ENCODE measurements at places on chromosomes 7 and 10. TPM values are rescaled to one million over a fixed set of nuclear protein-coding genes. Genes with fewer than 3 reads are reported as not detected.

The MMRN2 gene
- total RNA-seq: 0.94 TPM

The LRRC18 gene
- not detected for total RNA-seq

The SPOCK2 gene
- 0.78 TPM for total RNA-seq

DNA sequence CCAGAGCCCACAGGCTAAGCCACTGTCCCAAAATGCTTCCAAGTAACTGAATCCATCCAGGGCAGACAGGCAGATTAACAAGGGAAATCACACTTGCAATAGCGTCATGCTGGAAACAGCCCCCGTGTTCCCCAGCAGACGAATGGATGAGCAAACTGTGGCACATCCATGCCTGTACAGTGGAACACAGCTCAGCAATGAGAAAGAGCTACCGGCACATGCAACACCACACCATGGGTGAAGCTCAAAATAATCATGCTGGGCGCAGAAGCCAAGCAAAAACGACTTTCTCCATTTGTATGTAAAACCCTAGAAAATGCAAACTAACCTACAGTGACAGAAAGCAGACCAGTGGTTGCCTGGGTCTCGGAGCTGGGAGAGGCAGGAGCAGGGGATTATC lies 153.1 kb downstream of the SLIT1 start:
- no peak for DNase-seq

- no peak for DNase-seq
These were observed 1193.4 kb downstream of the SORCS3 start for GRCh38 chr10:105834261-105835059.

- DNase-seq: no peak
These were observed 61.5 kb upstream of the ELMO1 start for GRCh38 chr7:37510043-37510634.

GRCh38 chr7:101537205-101537604 lies 91.9 kb downstream of the MYL10 start:
- DNase-seq: peak; percentile 98

DNA sequence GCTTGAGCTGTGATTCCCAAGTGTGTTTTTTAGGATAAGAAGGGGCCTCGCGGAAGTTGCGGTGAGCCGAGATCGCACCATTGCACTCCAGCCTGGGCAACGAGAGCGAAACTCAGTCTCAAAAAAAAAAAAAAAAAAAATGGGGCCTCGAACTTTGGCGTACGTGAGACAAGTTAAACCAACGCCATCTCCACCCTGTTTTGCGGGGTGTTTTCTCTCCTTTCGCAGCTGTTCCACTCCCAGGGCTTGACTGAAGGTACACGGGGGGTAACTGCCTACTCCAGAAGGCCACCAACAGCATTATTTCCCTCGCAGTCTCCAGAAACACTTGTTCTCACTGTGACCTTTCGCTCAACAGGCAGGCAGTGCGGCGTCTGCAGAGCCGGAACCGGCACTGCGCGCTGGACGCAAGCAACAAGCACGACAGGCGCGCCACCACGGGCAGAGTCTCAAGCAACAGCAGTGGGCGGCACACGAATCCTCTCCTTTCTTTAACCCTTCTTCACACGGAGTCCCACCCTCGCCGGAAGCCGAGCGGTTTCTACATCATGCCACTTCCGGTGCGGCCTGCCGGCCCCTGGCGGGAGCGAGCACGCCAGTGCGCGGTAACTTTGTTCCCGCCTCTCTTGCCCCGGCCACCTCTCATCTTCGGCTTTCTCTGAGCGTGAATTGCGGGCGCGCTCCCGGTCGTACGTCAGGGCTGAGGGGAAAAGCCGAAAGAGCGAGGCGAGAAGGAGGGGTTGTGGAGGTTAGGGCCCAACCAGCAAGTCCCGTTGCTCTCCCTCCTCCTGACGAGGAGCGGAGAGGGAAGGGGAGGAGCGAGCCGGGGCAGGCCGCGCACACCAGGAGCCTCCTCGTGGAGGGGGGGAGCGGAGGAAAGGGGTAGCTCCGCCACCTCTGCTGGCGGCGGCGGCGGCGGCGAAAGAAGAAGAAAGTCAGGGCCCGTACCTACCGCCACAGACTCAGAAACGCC lies 814 bp upstream of the CDK13 start:
- peak; percentile 100 for DNase-seq

- no peak for DNase-seq
These were observed 24.7 kb downstream of the SLC26A3 start for GRCh38 chr7:107778283-107778682.

DNA sequence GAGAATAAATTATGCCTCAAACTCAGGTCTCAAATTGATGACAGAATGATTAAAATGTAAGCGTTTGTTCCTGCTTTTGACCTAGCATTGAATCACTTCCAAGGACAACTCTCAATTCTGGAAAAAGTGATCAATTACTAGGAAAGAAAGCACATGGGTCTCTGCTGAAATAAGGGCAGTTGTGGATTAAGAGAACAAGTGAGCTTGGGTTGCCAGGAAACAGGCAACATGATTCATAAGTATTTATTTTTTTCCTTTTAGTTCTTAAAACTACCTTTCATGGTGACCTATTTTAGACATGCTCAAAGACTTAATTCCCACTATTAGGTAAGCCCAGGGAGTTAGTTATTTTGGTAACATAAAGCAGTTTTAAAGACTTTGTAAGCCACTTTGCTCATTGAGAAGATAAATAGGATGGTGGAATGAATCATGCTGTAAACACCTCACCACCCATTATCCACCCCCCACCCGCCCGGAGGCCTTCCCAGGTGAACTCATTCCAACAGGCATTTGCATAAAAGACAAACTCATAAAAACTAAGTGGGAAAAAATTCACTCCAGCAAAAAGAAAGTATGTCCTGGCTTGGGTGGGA lies 728.3 kb downstream of the SORCS1 start:
- DNase-seq: no peak
